ENCODE measurements at places on chromosomes 12 and 14.

DNA sequence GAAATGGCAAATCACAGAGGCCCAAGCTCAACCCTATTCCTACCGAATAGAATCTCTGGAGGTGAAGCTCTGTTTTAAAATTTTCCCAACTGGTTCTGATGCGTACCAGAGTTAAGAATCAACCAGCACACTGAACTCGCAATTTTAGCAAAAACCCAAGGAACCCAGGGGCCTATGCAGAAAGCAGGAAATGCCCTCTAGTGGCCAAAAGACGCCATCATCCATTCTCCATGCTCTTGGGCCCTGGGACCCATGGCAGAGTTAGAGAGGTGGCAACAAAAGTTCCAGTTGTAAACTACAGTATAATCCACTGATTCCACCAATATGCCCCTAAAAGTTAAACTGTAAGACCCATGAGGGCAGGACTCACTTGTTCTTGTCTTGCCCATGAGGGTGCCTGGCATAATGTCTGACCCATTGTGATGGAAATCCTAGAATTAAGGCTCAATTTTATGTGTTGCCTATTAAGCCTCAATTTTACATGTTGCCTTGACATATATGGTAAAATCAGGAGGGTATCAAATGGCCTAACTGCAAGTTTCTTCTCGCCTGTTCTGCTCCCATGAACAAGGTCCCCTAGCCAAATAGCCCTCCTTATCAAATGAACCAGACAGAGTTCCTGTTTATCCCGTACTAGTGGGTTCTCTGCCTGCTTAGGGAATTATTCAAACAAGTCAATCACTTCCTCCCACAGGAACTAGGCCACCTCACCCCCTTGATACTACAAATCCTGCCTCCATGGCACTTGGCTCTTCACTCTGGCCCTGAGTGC, 137.5 kb upstream of the CPM start:
- H3K36me3 ChIP-seq = no peaks in the 10 kb centered on the region
- H3K4me3 ChIP-seq = no peak overlapping the region
- H3K27me3 ChIP-seq = peaks cover 14% of the 10 kb centered on the region
- H3K27ac ChIP-seq = no peak overlapping the region
- peaks cover 4% of the 10 kb centered on the region for H3K4me1 ChIP-seq

- no peaks in the 10 kb centered on the region for H3K4me1 ChIP-seq
- H3K27me3 ChIP-seq = peaks cover 3% of the 10 kb centered on the region
- DNase-seq = no peak
- no peak overlapping the region for H3K4me3 ChIP-seq
Measured at GRCh38 chr14:104966981-104967385, 11.2 kb downstream of the AHNAK2 start.

GRCh38 chr14:28596391-28596790, 170.2 kb upstream of the FOXG1 start:
- H3K27ac ChIP-seq = no peak overlapping the region
- no peaks in the 10 kb centered on the region for H3K4me1 ChIP-seq

DNA sequence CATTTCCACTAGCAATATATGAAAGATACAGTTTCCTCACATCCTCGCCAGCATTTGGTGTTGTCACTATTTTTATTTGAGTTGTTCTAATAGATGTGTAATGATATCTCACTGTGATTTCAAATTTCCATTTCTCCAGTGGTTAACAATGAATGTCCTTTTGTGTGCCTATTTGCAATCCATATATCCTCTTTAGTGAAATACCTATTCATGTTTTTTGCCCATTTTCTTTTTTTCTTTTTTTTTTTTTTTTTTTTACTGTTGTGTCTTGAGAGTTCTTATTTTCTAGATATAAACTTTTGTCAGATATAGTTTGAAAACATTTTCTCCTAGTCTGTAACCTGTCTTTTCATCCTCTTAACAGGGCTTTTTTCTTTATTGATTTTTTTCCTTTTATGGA, 79.0 kb downstream of the FBXL14 start:
- H3K36me3 ChIP-seq = no peaks in the 10 kb centered on the region
- H3K27ac ChIP-seq = no peak overlapping the region
- no peak overlapping the region for H3K4me3 ChIP-seq
- H3K4me1 ChIP-seq = no peaks in the 10 kb centered on the region
- peaks cover 50% of the 10 kb centered on the region for H3K27me3 ChIP-seq

GRCh38 chr14:53529519-53529918, 376.4 kb upstream of the DDHD1 start:
- no peaks in the 10 kb centered on the region for H3K27me3 ChIP-seq
- no peak overlapping the region for H3K4me3 ChIP-seq
- H3K4me1 ChIP-seq = no peaks in the 10 kb centered on the region
- H3K36me3 ChIP-seq = no peaks in the 10 kb centered on the region

DNA sequence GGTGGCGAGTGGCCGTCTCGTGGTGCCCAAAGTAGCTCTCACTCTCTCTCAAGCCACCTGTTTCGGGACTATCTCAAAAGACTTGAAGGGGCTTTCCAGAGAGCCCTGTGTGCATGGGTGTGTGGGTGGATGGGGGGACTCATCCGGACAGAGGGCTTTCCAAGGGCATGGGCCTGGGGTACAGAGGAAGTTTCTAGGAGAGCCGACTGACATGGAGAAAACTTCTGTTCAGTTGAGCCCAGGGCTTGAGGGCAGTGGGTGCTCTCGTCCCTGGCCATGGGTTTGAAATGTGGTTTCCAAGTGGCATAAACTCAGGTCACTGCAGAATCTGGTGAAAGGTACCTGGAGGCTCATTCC, 47.4 kb upstream of the MEG3 start:
- no peak overlapping the region for H3K27ac ChIP-seq
- no peak for DNase-seq
- no peaks in the 10 kb centered on the region for H3K36me3 ChIP-seq
- H3K4me3 ChIP-seq = no peak overlapping the region
- no peaks in the 10 kb centered on the region for H3K4me1 ChIP-seq
- no peaks in the 10 kb centered on the region for H3K27me3 ChIP-seq

DNA sequence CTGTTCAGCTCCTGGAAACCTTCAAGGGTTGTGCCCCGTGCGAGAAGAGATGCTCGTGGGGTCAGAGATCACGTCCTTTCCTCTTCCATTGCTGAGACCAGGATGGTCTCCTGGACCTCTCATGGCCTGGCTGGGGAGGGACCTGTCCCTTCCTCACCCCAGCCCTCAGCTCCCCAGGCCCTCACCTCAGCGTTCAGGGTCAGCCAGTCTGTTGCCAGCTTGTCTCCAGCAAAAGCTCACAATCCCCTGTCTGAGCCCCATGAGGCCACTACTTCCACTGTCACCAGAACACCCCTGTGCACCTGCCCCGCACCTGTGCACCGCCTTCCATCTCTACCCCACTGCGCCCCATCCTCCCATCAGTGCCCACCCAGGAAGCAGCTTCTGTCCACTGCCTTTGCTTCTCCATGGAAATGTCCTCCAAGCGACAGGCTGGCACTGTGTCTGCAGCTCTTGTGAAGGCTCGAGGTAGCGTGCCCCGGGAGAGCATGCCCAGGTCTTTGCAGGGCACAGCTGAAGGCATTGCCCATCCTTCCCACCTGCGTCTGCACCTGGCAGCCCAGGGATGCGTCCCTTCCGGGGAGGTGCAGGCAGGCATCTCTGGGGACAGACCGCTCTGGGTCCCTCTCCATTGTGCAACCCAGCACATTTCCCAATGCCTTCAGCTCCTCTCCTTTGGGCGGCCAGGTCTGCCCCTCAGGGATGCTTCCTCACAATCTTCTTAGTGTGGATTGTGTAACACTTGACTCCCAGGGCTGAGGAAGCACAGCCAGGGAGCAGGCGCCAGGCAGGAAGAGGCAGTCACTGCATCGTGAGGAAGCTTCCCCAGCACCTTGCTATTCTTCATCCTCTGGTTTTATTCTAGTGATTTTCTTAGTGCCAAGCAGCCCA, 179.6 kb downstream of the ADGRD1 start:
- H3K4me3 ChIP-seq = no peak overlapping the region
- no peaks in the 10 kb centered on the region for H3K4me1 ChIP-seq
- H3K36me3 ChIP-seq = no peaks in the 10 kb centered on the region
- DNase-seq = no peak
- H3K27me3 ChIP-seq = no peaks in the 10 kb centered on the region

GRCh38 chr12:42639556-42639955, 50.0 kb upstream of the PRICKLE1 start:
- no peak overlapping the region for H3K27ac ChIP-seq
- no peak for DNase-seq
- H3K4me1 ChIP-seq = no peaks in the 10 kb centered on the region
- H3K27me3 ChIP-seq = no peaks in the 10 kb centered on the region
- no peaks in the 10 kb centered on the region for H3K36me3 ChIP-seq
- H3K4me3 ChIP-seq = no peak overlapping the region

GRCh38 chr14:23639048-23639890, 3.1 kb downstream of the DHRS2 start:
- H3K27ac ChIP-seq = no peak overlapping the region
- H3K4me1 ChIP-seq = no peaks in the 10 kb centered on the region
- no peak overlapping the region for H3K4me3 ChIP-seq
- H3K36me3 ChIP-seq = no peaks in the 10 kb centered on the region
- DNase-seq = no peak

All from activated CD4-positive, alpha-beta T cell treated with anti-CD3 and anti-CD28 coated beads, Interleukin-2, amount 10 ng/mL, durations not matched to agents 7 days and 5 days (primary cell).